NCI-H2171 treated with DMSO at 0.1 percent for 48 hours (cell line): ENCODE measurements at places on chromosomes 3 and 15.
A peak's percentile ranks its signal among the peaks of the same experiment; 100 is the strongest.

- DNase-seq = peak; percentile 29
Measured at GRCh38 chr15:39393575-39394335, 187.1 kb upstream of the THBS1 start.

DNA sequence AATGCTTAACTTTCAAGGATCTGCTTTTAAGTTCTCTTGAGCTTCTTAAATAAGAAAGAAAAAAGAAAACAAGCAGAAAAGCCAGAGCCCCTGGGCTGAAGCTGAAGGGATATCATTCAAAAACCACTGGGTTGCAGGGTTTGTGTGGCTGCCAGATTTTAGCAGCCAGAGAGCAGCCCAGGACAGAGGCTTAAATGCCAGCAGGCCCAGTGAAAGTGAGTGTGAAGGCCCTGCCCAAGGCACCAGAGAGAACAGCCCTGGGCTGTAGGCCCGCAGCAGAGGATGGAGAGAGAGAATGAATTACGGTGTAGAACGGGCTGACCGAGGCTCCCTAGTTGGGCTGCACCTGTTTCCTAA lies 106.3 kb upstream of the BOC start:
- no peak for DNase-seq

- peak; percentile 38 for DNase-seq
Measured at GRCh38 chr3:160757233-160758106, 1.4 kb downstream of the PPM1L start.

DNA sequence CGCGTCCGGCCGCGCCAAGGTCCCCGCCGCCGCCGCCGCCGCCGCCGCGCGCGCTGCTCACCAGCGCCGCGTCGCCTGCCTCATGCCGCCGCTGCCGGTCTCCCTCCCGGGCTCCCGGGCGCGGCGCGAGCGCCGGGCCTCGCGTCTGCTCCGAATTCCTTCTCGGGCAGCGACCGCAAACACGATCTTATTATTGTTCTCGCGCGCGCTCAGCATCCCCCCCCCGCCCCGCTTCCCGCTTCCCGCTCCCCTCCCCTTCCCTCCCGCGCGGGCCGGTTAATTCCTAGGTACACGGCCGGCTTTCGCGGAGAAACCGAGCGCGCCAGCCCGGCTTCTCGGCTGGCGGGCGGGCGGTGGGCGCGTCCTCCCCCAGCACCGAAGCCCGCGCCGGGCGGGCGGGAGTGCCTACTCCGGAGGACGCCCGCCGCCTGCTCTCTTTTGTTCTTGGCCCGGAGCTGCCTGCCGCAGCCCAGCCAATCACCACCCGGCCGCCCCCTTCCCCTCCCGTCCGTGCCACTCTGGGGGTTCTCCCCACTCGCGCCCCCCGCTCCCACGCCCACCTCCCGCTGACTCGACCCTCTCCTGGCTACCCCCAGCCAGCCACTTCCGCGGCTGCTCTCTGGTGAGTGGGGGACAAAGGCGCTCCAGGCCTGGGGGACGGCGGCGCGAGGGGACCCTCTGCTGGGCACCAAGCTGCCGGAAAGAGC lies at the start of gene HDGFL3:
HDGFL3 (minus strand) TSS at position 164 of the 707 bp plus-strand sequence. CDS start 409 bp downstream, outside the sequence.
- DNase-seq = peak; percentile 80

- DNase-seq = peak; percentile 30
Measured at GRCh38 chr3:108472001-108472591, 38.3 kb downstream of the MYH15 start.

DNA sequence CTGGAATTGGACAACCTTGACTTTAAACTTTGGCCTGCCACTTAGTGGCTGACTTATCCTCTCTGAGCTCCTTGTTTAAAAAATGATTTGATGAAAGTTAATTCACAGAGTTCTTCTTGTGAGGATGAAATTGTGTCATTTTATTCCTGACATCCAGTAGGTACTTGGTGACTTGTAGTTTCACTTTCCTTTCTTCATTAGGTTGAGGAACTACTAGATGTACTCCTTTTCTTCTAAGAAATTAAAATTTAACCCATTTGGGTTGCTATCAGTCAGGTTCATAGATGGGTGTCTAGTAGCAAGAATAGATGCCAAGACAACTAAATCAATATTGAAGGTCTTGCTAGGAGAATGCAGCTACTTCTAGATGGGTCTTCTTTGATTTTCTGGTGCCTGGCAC lies 5.2 kb downstream of the NR1D2 start:
- no peak for DNase-seq

- DNase-seq = no peak
Measured at GRCh38 chr3:124249038-124249437, 257.1 kb upstream of the ROPN1 start.

DNA sequence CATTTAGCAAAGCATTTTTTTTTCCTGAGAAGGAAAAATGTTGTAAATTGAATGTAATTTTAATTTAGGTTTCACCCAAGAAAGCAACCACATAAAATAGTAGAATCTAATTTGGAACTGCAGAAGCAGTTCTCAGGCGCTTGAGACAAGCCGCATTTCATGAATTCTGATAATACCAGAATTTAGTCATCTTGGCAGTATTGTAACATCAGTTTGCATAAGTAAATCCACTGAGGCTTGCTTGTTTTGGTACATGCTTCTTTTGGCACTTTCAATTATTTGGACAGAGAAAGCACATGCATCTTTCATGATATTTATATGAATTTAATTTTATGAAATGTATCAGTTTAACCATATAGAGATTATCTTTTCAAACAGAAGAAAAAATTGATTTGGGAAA lies 389.7 kb upstream of the ROBO1 start:
- DNase-seq = no peak

DNA sequence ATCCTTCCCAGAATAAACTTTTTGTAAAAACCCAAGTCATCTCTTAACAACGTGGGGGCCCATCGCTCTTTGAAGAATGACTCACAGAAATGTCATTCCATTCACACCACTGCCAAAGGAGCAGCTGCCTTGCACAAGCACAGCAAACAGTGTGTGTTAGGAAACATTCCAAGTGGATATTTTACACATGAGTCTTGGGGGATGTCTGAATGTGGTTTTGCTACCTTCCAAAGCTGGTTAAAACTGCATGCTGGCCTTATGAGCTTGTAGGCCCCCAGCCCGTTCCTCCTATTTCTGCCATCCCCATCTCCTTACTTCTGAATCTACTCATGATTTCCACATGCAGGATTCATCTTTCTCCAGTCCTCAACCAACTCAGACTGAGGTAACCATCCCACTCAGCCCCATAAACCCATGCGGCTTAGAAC lies 130.8 kb downstream of the CPNE4 start:
- no peak for DNase-seq

GRCh38 chr3:5133239-5134018 lies 11.3 kb downstream of the ARL8B start:
- DNase-seq = no peak

- no peak for DNase-seq
Measured at GRCh38 chr3:24299246-24299805, 195.3 kb downstream of the THRB start.

GRCh38 chr15:48781481-48782081 lies 29.3 kb downstream of the CEP152 start:
- no peak for DNase-seq

DNA sequence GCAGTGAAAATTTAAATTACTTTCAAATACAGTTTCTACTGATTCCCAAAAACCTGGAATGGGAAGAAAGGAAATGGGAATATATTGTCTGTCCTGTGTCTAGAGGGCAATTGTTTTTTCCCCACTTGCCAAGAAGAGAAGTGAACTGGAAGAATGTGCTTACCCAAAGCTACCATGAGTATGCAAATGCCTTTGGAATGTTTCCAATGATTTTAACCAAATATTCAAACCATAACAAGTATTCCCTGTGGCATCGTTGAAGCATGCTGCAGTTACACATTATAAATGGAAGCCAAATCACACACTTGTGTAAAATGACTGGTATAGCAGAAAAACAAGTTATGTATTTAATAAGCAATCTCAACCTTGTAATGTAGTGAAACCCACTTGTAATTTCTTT lies 368.2 kb downstream of the GBE1 start:
- DNase-seq = no peak

DNA sequence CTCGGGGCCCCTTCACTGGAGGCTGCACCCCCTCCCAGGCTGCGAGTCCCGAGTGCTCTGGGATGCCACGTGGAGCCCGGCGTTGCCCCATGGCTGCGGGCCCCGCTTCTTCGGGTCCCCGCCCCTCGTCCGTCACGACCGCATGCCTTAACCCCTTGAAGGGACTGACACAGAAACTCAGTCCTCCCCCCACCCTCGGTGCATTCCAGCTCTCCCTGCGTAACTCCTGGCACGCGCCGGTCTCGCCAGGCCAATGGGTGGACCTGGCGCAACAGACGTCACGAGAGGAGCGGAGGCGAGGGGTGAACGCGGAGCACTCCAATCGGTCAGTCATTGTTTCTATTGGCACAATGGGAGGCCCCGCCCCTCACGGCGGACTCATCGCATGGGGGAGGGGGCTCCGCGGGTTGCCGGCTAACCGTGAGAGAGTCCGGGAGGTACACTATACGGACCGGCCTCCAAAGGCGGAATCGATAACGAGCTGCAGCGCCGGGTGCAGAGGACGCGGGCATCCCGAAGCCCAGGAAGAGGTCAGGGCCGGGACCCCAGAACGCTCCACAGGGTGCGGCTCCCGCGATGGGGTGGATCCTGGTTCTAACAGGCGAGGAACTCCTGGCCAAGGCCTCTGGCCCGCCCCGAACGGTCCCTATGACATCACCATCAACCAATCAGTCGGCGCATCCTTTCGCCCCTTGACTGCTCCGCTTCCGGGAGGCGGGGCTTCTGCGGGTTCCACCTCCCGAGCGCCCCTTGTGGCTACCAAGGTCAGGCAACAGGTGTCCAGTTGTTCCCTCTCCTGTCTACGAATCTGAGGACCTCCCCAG lies 1.0 kb upstream of the CELSR3 start:
- DNase-seq = peak; percentile 93

GRCh38 chr3:30199096-30199759 lies 407.2 kb upstream of the TGFBR2 start:
- peak; percentile 22 for DNase-seq

DNA sequence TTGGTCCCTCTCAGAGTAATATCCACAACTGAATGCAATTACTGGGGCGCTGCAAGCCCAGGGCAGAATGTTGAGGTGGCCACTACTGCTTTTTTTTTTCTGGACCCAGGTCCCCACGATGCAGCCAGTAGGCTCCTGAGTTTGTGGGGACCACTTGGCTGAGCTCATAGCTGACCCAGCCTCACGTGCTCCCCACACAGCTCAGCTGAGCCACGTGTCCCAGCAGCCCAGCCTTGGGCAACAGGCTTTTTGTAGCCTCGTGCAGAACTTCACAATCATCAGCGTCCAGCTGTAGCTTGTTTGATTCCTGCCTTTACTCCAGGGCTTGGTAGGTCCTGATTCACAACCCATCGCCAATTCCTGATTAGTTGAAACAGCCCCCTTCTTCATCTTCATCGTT lies 117.3 kb downstream of the ETFA start:
- no peak for DNase-seq

DNA sequence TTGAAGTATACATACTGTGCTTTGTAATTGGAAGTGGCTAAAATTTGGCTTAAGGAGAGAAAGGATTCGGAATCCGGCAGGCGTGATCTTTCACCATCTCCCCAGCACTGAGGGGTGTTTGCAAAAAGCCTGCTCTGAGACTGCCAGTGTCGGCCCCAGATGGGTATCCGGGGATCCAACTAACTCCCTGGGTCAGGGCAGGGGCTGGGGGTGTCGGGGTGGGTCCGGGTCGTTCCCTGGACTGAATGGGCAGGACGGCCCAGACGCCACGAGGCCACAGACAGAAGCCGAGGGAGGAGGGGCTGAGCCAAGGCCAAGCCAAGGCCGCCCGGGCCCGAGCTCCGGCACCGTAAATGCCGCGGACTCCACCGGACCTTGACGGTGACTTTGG lies 349 bp downstream of the PPIB start:
- DNase-seq = no peak
